ENCODE measurements at places on chromosomes 6 and 20.

DNA sequence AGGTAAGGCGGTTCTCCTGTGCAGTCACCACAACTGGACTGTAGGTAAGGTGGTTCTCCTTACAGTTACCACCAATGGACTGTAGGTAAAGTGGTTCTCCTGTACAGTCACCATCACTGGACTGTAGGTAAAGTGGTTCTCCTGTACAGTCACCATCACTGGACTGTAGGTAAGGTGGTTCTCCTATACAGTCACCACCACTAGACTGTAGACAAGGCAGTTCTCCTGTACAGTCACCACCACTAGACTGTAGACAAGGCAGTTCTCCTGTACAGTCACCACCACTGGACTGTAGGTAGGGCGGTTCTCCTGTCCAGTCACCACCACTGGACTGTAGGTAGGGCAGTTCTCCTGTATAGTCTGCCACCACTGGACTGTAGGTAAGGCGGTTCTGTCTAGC is 212.3 kb downstream of the TFAP2A start:
- no peak for DNase-seq

- DNase-seq, result no peak
Observed at GRCh38 chr6:25972128-25972527, 9.5 kb downstream of the TRIM38 start.

- DNase-seq, result peak; percentile 68
Observed at GRCh38 chr6:81998432-81998831, 246.0 kb upstream of the TENT5A start.

GRCh38 chr6:131597446-131597845 is 24.4 kb downstream of the ARG1 start:
- no peak for DNase-seq

DNA sequence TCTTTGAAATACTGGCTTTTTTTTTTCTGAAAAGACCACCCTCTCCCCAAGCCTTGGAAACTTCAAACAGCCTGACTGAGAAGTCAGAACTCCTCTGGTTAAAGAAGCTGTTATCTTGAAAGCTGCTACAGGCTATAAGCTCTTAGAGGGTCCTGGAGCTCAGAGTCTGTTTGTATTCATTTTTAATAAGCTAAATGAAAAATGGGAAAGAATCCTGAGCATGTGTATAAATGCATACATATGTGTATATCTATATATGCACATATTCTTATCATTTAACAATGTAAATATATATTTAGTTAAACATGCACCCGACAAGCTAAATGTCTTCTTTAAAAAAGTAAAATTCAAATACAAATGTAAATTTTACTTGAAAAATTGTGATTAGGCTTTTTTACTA is 494.9 kb upstream of the POU3F2 start:
- DNase-seq, result no peak

DNA sequence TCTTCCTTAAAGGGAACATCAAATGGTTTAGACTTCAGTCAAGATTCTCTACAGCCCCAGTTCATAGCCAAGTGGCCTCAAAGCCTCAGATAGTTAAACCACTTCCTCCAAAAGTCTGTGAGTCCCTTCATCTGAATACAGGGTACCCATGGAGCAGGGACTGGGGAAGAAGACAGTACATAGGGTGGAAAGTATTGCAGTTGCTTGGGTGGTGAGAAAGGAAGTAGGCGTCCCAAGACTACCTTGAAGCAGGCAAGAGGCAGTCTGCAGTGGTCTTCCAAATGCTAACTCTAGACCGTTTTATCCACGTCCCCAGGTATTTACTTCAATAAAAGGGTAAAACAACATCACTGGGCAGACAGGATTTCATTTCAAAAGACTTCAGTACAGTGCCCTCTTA is 2.0 kb downstream of the FYN start:
- no peak for DNase-seq

GRCh38 chr20:5767493-5768098 is 17.4 kb downstream of the SHLD1 start:
- no peak for DNase-seq

DNA sequence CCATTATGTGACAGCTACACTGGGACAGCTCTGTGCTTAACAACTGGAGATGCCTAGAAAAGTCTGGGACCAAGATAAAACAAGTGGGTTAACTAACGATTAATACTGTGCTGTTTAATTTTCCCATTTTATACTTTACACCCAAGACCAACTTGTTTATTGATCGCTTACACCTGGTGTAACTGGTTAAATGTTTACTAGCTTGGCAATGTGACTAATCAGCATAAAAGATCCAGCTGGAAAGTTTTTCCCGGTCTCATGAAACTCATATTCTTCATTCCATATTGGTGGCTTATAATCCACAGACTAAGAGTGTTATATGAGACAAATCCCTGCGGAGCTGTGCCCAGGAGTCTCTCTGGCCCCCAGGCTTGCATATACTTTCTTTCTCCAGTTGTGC is 101.7 kb upstream of the GJE1 start:
- no peak for DNase-seq

DNA sequence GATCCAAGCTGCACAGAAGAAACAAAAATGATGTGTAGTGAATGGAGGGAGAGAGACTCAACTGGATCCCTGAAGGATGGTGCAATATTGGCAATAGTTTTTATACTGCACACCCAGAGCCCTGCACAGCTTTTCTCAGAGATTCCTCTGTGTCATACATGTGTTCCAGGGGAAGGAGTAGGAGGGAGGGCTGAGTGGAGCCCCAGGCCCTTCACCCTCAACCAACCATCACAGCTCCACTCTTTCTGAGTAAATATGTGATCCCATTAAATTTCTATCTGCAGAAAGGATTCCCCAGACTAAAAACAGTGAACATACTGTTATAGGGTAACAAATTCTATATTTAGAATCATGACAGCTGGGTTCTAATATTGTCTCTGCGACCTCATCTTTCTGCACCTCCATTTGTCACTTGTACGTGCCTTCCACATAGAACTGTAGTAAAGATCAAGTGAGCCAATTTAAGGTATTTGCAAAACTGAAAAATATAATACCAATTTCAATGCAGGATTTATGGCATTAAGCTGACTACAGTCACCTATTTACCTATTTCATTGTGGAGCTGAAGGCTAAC is 421.4 kb upstream of the NRSN1 start:
- no peak for DNase-seq

DNA sequence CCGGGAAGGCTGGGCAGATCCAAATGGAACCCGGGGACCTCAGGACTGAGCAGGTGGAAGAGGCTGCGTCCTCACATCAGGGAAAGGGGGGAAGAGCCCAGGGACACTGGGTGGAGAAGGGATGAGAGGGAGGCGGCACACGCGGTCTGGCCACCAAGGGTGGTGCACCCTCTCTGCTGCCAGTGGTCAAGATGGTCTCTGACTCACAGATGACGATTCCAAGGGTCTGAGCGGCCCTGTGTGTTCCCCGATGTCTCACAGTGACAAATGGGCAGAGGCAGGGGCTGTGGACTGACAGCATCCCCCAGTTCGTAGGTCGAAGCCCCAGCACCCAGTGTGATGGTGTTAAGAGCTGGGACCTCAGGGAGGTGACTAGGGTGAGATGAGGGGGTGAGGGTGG is 32.1 kb downstream of the SLCO4A1 start:
- no peak for DNase-seq

GRCh38 chr6:73734832-73735453 is 38.9 kb downstream of the CD109 start:
- DNase-seq, result no peak

DNA sequence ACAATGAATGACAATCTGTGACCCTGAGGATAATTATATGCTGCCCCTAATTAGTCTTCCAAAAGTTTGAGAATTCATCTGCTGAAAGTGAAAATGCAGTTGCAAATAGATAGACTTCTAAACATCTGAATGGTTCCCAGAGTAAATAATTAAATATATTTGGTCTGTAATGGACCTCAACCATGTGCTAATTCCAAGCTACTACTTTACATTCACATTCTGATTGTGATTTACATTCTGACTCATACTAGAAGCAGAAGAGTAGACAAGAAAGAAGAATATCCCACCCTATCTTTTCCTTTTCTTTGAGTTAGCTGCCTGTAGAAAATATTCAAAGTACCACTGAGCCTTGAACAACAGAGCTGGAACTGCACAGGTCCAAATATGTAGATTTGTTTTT is 80.8 kb downstream of the PTPRK start:
- DNase-seq, result no peak

DNA sequence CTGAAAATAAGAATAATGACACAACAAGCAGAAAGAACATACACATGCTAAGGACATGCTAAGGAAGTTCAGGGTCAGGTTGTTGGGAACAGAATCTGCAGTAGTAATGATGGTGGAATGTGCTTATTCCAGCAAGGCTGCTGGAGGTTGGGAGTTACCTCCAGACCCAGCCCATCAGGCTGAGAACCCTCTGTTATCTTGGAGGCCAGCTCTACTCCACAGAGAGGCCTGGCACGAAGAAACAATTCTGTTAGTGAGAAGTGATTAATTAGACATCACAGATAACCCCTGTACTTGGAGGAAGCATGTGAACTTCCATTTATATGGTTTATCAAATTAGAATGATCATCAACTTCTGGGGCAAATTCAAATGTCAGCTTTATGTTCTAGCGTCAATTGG is 22.1 kb upstream of the ARHGAP18 start:
- DNase-seq, result no peak
